ENCODE measurements at places on chromosomes 16 and 17.
A peak's percentile ranks its signal among the peaks of the same experiment; 100 is the strongest.

GRCh38 chr16:57623251-57624043 is 5.0 kb upstream of the ADGRG1 start:
- DNase-seq, result no peak

GRCh38 chr17:57481910-57482391 is 225.6 kb downstream of the MSI2 start:
- no peak for DNase-seq

GRCh38 chr16:11669380-11670146 is 1.3 kb downstream of the SNN start:
- DNase-seq, result no peak

DNA sequence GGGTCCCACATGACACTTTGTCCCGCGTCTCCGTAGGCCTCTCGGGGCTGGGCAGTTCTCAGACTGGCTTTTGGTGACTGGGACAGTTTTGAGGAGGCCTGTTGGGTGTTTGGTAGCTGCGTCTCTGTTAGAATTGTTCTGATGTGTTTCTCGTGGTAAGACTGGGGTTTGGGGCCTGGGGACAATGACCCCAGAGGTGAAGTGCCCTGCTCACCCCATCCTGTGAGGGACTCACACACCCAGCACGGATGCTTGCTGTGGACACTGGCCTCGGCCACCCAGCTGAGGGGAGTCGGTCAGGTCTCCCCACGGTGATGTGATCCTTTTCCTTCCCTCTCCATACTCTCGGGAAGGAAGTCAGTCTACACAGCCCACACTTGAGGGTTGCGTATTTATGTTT is 50.3 kb downstream of the METRNL start:
- no peak for DNase-seq

- DNase-seq, result no peak
Observed at GRCh38 chr16:22126037-22126558, 33.8 kb downstream of the VWA3A start.

DNA sequence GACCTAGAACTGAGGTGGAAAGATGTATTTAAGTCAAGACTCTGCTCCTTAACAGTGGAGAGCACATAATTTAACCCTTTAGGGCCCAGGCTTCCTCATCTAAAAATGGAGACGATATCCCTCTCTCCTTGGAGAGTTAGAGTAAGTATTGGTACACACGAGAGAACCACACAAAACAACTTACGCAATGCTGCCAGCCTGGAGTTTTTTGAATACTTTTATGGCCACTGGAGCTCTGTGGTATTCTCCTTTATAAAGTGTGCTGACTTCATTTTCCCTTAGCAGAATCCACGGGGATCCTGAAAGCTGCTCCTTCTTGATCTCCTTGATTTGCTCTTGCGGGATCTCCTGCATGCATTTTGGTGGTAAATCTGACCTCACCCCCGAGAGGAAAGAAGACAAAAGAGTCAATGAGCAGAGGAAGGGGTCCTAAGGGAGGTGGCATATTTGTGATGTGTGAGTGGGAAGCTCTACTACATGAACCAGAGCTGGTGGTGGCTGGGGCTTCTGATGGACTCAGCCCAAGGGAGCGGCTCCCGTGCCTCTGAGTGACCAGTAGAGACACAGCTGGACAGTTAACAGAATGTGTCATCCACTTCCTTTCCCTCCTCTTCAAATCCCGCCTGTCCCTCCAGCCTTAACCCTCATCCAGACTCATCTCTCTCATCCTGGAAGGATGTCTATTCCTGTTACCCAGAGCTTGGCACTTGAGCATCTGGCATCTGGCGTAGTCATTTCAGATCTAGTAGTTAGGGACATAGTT is 9.4 kb downstream of the MLKL start:
- DNase-seq, result no peak

DNA sequence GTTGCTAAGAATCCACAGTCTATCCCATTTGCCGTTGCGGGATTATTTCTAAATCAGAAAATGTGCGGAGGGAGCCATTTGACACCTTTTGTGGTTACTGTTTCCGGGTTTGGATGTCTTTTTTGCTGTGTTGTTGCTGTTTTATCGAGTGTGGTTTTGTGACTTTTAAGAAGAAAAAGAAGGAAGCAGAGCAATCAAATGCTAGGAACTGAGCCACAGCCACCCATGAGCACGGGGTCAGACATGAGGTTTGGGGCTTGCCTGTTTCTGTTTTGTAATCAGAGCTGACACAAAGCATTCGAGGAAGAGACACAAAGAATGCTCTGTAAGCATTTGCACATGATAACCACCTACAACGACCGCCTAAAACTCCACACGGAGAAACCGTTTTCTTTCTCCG is 53.1 kb upstream of the CHMP6 start:
- peak; percentile 19 for DNase-seq

DNA sequence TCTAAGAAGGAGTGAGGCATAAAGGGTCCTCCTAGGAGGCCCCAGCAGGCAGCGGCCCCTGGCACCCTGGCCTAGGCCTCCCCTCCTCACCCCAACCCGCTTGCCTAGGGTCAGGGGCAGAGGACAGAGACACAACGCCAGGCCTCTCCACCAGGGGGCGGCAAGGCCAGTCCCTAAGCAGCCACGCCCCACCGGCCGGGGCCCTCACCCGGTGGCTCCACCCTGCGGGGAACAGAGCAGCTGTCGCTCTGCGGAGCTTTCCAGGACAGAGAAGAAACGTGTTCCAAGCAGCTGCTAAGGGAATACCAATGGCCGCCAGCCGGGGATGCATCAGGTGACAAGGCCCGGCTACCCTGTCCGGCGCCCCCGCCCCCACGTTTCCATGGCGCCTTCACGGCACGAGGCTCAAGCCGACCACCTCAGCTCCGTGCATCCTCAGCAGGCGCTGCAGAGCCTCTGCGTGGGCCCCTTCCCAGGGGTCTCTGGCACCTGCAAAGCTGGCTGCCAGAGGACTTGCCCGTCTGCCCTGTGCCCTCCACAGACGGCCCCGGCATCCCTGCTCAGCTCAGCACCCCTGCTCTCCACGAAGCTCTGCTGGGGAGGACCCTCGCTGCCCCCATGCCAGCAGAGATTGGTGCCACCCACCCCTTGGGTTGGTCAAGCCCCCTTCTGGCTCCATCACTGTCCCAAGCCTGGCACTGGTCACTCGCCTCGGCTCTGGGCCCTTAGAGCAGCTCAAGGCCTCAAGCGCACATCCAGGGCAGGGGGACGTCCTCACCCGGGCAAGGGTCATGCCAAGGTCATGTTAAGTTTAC is 5.6 kb downstream of the ZNF598 start:
- peak; percentile 84 for DNase-seq

DNA sequence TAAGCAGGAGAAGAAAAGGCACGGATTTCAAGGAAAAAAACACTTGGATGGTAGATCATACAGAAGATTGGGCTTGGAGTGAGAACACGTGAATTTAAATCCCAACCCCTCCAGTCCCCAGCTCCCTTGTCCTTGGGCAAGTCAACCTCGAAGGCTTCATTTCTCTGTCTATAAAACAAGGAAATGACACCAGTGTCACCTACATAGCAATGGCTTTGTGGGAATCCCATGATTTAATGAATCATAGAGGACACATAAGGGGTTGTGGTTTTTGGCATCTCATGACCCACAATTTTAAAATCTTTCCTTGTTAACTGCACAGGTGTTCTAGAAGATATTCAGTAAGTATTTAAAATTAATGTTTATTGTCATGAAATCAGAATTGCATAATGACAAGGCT is 8.2 kb upstream of the CCL2 start:
- DNase-seq, result no peak

DNA sequence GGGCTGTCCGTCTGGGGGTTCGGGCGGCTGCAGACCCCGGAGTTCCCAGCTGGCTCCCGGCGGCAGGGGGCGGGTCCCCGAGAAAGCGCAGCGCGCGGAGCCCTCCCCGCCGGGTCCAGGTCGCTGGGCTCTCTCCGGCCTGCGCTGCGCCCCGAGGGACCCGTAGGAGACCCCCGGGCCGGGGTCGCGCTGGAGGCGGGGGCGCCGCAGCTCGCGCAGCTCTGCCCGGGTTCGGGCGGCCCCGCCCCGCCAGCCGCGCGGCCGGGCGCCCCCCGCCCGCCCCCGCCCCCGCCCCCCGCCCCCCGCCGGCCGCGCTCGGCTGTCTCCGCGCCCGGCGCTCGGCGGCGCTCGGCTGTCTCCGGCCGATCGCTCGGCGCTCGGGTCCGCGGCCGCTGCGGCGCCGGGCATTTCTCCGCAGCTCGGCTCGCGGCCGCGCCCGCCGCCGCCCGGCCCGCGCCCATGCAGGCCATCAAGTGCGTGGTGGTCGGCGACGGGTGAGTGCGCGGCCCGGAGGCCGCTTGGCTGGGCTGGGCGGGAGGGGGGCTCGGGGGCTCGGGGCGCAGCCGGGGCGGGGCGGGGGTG is at the start of gene RAC3:
Gene RAC3, plus strand, starts transcription at position 376 of the 582 bp plus-strand sequence. Its CDS starts 84 bp downstream, at position 460.
- DNase-seq, result no peak

GRCh38 chr17:77254951-77255825 is 114.4 kb downstream of the SEC14L1 start:
- DNase-seq, result no peak

DNA sequence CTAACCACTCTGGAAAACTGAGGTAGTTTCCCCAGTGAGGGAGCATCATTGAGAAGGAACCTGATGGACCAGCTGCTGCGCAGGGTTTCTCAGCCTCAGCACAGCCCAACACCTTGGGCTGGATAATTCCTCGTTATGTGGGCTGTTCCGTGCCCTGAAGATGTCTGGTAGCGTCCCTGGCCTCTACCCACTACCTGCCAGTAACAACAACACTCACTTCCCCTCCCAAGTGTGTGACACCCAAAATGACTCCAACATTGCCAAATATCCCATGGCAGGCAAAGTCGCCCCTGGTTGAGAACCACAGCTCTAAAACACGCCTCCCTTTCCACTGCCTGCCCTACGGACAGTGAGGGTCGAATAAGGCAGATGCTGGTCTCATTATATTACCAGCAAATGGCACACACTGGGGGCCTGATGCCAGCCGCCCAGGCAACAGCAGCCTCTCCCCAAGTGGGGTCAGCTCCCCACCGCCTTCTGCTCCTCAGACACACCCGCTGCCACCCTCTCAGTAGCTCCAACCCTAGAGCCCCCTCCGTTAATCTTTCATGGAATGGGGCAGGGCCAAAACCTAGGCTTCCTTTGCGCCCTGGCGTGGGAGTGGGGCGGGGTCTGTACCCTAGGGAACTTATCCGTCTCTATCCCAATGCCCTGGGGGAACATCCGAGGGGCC is 1.0 kb downstream of the RHBDF2 start:
- DNase-seq, result no peak

GRCh38 chr17:10624969-10625368 is 32.1 kb downstream of the MYH3 start:
- DNase-seq, result no peak

- DNase-seq, result no peak
Observed at GRCh38 chr16:19885451-19886072, 914 bp upstream of the GPRC5B start.

- DNase-seq, result peak; percentile 2
Observed at GRCh38 chr16:74296104-74296431, 546 bp upstream of the PSMD7 start.

DNA sequence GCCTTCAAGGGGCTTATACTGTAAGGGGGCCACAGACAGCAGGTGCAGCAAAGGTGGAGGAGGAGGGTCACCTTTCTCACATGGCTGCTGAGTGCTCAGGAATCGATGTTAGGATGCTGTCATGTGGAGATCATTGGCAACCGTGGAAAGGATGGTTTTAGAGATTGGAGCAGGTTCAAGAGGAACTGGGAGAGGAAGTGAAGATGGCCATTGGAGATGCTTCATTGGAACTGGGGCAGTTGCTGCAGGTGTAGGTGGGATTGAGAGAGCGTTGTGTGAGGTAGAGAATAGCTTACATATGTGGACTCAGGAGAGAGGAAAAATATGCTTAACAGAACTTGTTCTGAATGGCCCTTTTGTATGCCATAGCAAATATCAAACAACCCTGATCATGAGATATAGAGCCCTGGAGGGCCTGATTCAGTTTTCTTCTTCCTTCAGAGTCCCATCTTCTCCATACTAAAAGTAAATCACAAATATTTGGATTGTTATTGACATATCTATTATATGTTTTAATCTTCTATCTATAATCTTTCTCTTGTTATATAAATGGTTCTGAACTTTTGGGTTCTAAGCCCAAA is 40.8 kb downstream of the LDHD start:
- no peak for DNase-seq

Data from activated CD4-positive, alpha-beta T cell treated with anti-CD3 and anti-CD28 coated beads, Interleukin-2, amount 50 U/mL, for 4 hours (primary cell).